ENCODE measurements at places on chromosomes 5 and 9.

GRCh38 chr5:27911216-27911615, 872.8 kb upstream of the CDH9 start:
- DNase-seq: no peak

DNA sequence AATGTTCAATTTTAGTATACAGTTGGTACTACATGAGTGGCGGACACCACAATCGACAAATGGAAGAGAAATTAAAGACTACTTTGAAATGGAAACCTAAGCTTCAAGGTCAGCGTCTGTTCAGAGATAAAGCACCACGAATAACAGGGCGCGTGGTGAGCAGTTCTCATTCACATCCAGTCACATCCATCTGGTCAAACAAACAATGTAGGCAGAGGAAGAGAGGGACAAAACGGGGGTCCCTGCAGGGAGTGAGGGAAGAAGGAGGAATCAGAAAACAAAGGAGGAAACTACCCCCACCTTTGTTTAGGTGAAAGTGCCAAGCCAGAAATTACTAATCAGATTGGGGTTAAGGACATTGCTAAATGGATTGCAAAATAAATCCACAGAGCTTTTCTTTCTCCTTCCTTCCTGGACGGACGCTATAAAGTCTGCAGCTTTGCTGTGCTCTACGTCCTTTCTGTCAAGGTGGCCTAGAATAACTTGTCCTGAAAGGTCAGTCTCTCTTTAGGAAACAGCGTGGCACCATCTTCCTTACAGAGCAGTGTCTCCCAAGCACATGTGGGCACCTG, 138.6 kb downstream of the ENTREP1 start:
- DNase-seq: no peak

DNA sequence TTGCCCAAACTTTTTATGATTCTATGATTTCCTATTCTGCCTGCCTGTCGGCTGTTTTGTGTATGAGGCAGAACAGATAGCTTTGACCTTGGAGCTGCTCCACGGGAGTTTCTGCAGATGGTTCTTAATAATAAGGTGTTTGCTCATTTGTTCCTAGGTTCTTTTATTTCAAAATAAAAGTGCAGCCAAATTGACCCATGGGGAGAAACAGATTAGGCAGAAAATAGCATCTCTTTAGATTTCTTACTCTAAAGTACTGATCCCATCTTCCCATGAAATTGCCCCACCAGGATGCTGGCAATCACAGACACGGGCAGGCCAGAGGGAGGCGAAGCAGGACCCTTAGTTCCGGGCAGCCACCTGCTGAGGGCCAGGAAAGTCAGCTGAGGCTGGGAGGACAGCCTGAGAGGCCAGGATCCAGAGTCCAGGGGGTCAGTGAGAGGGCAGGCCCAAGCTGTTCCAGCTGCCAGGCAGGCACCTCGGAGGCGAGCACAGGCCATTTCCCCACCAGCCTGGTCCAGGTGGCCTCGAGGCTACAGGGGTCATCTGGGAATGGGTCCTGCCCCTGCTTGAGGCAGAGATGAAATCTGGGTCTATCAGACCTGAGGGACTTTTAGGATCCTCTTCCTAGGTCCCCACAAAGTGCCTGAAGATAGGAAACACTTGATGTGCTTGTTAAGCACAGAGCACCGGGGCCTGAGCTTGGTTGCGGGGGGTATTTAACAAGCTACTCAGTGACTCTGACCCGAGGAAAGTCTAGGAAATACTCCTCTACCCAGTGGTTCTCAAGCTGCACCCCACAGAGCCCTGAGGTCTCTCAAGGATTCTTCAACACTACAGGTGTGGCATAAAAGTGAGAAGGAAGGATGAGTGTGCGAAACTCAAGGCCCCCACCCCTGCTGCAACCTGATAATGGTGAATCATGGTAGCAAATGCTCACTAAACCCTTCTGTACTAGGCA, 145.4 kb downstream of the CMYA5 start:
- no peak for DNase-seq

DNA sequence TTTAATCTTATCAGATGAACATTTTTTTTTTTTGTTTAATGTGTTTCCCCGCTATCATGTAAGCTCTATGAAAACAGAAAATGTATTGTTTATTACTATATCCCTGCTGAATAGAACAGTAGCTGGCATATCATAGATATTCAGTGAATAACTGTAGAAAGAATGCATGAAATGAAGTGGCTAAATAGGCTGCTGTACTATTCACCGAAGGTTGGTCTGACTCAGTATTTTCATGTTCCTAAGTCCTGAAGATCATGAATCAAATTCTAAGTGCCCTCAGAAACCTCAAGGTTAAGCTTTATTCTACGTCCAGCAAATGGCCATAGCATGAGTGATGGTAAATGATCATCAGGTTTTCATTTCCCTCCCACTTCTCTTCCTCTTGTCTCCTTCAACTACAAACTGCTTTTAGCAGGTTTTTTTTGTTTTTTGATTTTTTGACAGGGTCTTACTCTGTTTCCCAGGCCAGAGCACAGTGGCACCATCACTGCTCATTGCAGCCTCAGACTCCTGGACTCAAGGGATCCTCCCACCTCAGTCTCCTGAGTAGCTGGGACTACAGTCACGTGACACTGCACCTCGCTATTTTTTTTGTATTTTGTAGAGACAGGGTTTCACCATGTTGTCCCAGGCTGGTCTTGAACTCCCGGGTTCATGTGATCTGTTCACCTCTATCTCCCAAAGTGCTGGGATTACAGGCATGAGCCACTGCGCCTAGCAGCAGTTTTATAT, 19.1 kb upstream of the ZFAND5 start:
- DNase-seq: no peak

GRCh38 chr5:132466433-132467286, 23.9 kb downstream of the IRF1 start:
- no peak for DNase-seq

GRCh38 chr5:119385536-119386128, 29.8 kb downstream of the TNFAIP8 start:
- no peak for DNase-seq

GRCh38 chr5:145385276-145385675, 449.9 kb downstream of the PRELID2 start:
- no peak for DNase-seq

- DNase-seq: no peak
These were observed 516.5 kb downstream of the KIF4B start for GRCh38 chr5:155530046-155530445.

GRCh38 chr9:93319992-93320500, 131.4 kb upstream of the FAM120A start:
- no peak for DNase-seq

GRCh38 chr9:114677418-114677817, 4.6 kb downstream of the TEX48 start:
- no peak for DNase-seq

DNA sequence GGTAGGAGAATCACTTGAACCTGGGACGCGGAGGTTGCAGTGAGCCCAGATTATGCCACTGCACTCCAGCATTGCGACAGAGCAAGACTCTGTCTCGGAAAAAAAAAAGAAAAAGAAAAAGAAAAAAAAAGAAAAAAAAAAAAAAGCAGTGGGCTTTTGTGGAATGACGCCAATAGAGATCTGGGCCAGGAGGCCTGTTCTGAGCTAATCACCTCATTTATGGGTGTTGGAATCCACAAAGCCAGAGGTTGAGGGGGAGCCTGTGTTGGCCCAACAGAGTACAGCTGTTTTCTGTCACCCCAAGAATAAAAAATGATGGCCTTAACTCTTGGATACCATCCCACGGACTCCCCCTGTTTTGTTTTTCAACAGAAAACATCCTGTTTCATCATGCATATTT, 18.5 kb downstream of the OSTF1 start:
- DNase-seq: no peak

GRCh38 chr5:9558319-9558965, 12.6 kb upstream of the SEMA5A start:
- no peak for DNase-seq

DNA sequence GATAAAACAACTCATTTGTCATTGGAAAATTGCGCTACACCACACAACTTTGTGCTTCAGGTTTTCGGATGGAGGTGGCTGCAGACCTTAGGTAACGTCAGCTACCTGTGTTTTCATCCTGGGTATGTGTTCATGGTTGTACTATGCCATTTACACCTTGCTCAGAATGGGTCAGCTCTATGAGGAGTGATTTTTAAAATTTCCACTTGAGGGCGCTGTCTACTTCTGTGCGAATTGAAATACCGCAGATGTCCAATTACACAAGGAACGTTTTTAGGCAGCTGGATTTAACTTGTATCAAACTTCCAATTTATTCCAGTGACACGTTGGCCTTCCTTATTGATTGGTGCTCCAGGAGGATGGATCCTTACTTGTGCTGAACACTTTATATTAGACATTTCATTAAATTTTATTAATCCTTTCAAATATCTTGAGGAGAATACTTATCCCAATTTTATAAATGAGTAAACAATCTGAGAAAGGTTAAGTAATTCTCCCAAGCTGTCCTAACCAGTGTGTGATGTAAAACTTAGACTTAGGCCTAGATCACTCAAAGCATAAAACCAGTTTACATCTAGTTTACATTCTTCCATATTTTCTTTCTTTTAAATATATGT, 23.4 kb downstream of the DMRTA1 start:
- DNase-seq: no peak

- DNase-seq: no peak
These were observed 365.9 kb downstream of the PLK2 start for GRCh38 chr5:58094031-58094430.

DNA sequence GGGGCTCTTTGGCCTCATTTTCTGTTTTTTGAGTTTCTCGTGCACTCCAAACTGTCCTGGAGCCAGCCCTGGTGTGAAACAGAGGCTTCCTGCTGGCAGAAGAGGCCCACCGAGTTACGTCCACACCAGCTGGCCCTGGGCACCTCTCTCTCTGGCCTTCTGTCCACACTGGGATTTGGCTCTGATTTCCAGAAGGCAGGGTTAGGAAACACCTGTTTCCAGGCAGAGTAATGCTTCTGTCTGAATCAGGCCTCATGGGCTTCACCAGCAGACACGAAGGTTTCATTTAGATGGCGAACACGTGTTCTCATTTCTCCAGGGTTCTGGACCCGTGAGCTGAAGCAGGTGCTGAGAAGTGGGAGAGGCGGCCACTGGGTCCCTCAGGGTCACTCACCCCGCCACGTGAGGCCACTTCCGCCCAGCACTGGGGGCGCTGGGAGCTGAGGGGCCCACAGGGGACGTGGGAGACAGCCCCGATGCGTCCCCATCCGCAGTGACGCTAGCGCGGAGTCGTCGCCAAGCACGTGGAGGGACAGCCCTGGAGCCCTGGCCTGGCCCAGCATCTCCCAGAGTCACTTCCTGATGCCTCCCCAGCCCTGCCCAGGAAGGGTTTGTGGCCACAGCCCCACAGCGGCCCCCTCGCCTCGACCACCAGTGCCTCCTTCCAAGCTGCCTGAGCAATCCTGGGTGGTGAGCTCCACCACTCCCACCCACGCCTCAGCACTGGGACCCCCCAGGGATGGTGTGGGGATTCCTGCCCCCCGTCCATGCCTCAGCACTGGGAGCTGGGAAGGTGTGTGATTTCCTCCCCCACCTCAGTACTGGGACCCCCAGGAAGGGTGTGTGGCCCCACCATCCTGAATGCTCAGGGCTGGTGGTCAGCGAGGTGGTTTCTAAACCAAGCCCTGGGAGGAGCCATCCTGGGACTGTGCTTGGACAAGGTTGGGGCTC, 4.9 kb upstream of the LRRC14B start:
- no peak for DNase-seq

GRCh38 chr5:137461391-137462264, 37.5 kb downstream of the SPOCK1 start:
- no peak for DNase-seq

DNA sequence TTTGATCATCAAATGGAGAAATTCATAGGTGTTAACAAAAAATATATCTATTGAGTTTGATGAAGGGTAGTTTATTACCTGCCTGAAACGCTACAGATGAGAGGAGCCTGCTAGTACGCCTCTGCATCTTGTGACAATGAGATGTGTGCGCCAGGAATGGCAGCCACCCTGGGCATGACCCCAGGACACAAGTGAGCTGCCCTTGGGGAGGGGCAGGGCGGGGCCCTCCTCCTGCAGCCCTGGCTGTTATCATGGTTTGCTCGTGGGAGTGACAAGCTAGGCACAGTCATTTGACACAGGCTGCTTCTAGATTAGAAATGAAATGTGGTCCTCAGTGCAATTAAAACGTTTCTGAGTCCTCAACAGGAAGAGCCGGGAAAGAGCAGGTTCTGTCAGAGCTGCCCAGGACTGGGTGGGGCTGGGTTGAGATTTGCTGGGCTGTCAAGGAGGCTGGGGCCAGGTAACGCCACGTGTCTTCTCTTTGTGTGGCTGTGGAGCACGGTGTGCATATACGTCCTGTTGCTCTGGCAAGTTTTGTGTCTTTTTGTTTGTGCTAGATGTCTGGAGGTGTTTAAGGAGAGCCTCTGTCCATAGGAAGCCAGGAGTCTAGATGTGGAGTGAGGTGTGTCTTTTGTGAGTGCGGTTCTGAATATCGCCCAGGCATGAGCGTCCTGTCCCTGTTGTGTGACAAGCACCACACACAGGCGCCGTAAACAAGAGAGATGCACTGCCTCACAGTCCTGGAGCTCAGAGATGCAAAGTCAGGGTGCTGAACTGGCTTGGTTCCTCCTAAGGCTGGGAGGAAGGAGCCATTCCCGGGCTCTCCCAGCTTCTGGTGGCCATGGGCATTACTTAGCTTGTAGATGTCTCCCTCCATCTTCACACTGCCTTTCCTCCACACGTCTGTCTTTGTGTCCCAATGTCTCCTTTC, 129.0 kb upstream of the IRX4 start:
- no peak for DNase-seq

DNA sequence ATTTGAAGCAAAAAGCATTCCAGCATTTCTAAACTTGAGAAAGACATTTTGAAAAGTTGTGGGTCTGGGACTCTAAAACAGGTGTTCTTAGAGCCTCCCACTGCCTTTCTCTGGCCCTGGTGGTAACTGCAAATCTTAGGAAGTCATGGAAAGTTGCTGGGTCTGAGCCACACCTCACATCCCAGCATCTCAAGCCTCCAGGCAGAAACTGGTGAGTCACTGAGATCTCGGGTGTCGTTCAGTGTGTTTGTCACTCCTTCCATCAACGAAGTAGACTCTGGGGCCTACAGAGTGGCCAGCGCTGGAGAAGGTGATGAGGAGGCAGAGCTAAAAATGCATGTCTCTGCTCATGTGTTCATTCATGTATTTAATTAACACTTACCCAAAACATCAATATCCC, 59.6 kb upstream of the C5orf58 start:
- no peak for DNase-seq

DNA sequence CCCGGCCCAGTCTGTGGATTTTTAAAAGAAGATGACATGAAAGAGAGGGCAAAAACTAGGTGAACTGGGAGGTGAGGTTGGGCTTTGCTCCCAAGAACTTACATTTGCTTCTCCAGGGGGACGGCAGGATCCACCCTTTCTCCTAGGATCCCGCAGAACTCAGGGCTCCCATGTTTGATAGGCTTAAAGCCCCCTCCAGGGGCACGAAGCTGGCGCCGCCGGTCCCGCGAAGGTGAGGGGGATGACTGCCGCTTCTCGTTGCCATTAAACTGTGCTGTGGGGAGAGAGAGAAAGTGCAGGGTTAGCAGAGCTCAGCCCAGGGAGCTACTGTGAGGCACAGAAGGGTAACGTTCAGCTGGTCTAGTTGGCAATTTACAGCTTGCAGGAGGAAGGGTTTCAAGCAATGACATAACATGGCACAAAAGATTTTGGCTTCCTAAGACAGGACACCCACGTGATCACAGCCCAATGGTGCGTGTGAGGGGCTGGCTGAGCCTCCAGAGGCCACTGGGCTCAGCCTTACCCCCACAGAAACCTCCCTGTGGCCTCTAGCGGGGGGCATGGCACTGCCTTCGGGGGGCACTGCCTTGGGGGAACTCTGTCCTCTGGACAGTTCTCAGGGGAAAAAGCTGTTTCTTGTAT, 52.0 kb upstream of the SLC25A51 start:
- DNase-seq: no peak

- no peak for DNase-seq
These were observed 75.9 kb downstream of the NMUR2 start for GRCh38 chr5:152329207-152329606.

All from stimulated activated CD8-positive, alpha-beta memory T cell treated with anti-CD3 and anti-CD28 coated beads, Interleukin-4, amount 100 ng/mL, for 1 hour (primary cell).